ENCODE measurements at places on chromosomes 3 and 15. TPM values are rescaled to one million over a fixed set of nuclear protein-coding genes. Genes with fewer than 3 reads are reported as not detected.

DNA sequence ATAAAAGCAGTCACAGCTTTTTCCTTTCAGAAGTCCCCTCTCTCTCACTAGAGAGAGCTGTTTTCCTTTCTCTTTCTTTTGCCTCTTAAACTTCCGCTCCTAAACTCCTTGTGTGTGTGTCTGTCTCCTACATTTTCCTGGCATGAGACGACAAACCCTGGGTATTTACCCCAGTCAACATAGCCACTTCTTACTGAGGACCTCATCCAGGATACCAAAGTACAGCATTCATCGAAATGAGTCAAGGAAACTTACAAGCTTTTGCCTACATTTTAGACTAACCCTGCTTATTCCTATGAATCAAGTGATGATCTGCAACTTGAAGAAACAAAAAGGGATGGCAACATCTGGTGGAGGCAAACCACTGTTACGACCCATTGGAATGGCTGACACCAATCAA lies 16.7 kb downstream of the PATL2 start:
- no peak for DNase-seq

DNA sequence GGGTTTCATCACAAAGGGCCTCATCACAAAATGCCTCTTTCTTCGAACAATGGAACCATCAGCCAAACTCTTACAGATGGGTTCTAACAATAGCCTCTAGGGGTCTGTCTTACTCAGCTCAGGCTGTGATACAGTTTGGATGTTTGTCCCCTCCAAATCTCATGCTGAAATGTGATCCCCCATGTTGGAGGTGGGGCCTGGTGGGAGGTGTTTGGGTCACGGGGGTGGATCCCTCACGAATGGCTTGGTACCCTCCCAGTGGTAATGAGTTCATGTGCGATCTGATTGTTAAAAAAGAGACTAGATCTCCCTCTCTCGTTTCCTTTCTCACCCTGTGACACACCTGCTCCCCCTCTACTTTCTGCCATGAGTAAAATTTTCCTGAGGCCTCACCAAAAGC lies 47.9 kb upstream of the LIPC start:
- DNase-seq = no peak

Gene IL12A
- total RNA-seq = 0.23 TPM

Gene NANOGP8
- total RNA-seq = 1.1 TPM

DNA sequence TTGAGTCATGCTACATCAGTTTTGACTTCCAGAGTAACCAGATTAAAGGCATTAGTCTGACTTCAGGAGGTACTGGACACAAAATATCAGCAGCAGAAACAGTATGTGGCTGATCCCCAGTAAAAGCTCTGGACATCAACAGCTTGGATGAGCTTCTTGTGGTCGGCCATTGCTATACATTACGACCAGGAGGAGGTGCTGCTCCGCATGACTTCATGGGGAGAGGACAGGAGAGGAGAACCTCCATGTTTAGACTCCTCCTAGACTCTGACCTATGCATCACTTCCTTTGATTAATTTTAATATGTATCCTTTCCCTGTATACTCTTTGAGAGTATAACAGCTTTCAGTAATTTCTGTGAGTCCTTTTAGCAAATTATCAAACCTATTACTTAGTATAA lies 285.6 kb upstream of the ARHGEF26 start:
- DNase-seq = no peak

All from mucosa of descending colon (tissue), 3 donors.